GOT3 (cell line): ENCODE measurements at places on chromosomes 11 and 22.

- DNase-seq: no peak
Observed at GRCh38 chr11:213111-213510, 5.6 kb downstream of the RIC8A start.

DNA sequence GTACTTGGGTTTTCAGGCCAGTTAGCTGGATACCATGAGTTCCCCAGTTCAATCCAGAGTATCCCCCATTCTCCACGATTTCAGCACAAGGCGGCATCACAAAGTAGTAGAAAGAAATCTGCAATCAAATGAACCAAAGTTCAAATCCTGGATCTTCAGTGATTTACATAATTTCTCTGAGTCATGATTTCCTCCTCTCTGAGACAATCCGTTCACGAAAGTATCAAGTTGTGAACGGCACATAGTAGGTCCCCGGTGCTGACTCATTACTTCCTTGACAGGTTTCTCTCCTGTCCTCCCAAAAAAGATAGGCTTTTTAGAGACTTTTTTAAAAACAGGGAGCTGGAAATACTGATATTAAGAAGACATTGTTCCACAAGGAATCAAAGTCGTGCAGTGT lies 69.1 kb upstream of the AKIP1 start:
- DNase-seq: no peak

- DNase-seq: no peak
Observed at GRCh38 chr11:113885897-113886296, 10.5 kb upstream of the USP28 start.

DNA sequence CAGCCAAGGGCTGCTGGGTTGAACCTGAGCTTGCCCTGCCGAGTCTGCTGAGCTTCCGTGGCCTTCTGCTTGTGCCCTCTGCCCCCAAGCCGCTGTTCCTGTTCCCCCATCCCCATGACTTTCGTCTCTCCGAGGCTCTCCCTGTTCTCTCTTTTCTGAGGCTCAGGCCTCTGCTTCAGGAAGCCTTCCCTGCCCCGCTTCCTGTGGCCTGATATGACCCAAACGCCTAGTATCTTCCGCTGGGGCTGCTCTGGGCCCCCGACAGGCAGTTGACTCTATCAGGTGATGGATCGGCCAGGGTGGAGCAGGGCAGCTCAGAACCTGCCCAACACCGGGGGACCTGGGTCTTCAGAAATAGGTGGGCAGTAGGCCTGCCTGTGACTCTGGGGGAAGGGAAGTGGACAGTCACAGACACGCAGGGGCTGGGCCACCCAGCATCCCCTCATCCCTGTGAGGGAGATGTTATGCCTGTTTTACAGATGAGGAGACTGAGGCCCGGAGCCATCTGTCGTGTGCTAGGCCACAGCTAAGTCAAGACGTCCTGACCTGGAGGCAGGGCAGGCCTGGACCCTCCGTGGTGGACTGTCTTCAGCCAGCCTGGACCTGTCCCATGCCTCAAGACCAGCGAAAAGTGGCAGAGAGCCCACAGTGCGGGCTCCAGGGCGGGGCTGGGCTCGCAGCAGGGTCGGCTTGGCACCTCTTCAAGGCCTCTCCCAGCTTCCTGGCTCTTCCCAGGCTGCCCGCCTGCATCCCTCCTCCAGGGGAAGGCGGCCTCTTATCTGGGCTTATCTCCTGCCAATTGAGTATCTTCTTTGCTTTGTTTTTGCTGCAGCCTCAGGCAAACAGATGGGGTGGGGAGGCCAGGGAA lies 16.2 kb downstream of the BAD start:
- no peak for DNase-seq

DNA sequence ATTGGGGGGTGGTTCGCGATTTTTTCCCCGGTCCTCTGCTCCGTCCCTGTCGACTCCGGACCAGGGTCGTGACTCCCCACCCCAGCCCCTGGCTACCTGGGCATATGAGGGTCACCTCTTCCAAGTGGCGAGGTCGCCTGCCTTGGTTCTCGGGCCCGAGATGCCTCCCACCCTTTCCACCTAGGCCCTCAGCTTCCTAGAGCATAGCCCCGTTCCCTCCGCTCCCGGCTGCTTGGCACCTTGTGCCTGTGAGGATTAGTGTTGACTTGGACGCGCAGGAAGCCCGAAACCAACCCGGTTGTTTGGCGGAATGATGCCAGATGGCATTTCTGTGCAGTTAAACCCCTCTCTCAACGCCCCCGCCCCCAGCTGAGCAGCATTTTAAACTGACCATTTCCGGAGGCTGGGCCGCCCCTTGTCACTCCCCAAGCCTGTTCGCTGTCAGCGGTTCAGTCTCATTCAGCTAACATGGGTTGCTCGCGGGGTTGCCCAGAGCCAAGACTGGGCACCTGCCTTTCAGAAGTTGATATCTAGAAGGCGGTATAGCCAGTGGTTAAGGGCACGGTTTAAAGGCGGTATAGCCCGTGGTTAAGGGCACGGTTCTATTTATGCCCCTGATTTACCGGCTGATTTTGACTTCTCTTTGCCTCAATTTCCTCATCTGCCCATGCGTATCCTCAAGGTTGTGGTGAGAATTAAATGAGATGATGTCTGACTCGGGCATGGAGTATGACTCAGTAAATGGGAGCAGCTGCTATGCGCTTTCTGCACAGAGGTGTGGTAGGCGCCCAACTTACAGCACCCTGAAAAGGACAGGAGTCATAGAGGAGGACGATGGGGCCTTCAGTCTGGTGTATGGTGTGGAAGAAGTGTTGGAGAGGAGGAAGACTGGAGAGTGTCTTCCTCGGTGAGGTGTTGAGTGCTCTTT lies 639 bp downstream of the INCENP start:
- DNase-seq: no peak

DNA sequence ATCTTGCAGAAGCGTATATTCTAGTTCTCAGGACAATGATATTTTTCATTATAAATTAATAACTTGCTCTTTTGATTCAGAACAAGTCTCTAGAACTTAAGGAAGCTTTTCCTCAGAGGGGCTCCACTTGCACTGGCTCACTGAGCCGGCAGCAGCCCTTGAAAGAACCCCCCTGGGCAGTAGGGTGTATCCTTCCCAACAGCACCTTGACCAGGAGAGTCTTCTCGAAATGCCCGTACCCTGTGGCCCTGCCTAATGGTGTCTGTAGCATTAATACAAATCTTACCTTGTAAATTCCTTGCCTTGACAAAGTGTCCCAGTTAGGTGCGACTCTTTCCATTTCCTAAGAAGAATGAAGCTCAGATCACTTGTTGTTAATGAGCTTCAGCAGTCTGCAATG lies 13.5 kb downstream of the PSMD13 start:
- DNase-seq: no peak

DNA sequence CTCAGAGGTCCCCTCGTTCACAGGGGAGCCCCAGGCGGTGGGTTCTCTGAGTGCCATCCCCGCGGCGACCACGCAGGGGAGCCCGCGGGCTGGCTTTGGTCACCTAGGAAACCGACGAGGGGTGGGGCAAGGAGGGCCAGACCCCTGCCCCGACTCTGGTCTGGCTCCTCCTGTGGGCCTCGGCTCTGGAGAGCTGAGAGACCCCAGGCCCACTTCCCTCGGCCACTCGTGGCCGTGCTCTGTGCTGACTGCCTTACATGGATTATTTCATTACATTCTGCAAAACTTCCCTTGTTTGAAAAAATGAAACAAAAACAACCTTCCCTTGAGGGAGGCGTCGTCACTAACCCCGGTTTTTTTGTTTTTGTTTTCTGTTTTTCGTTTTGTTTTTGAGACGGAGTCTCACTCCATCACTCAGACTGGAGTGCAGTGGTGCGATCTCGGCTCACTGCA lies 15.1 kb upstream of the CYTH4 start:
- DNase-seq: no peak

DNA sequence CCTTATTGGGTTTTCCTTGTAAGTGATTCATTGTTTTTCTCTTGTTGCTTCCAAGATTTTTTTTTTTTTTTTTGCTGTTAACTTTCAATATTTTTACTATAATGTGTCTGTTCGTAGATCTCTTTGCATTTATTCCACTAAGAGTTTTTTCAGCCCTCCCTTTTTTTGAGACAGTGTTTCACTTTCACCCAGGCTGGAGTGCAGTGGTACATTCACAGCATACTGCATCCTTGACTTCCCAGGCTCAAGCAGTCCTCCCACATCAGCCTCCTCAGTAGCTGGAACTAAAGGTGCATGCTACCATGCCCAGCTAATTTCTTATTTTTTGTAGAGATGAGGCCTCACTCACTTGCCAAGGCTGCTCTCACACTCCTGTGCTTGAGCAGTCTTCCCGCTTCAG lies 1282.0 kb upstream of the CNTN5 start:
- no peak for DNase-seq

DNA sequence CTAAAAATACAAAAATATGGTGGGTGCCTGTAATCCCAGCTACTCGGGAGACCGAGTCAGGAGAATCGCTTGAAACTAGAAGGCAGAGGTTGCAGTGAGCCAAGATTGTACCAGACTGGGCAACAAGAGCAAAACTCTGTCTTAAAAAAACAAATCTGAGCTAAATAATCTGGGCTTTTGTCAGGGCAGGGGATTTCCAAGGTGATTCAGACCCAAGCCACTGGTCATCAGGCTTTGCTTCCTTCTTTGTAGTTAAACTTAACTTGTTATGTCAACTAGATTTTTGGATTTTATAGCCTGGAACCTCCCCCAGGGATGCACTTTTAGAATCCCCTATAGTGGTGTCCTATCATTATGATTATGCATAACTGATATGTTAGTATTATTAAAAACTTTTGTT lies 27.0 kb upstream of the SLC22A8 start:
- DNase-seq: no peak

- DNase-seq: no peak
Observed at GRCh38 chr11:33930317-33931021, 38.6 kb upstream of the LMO2 start.

- no peak for DNase-seq
Observed at GRCh38 chr11:68683121-68683520, 1.2 kb upstream of the GAL start.

GRCh38 chr11:18699848-18700261 lies 1.3 kb downstream of the TMEM86A start:
- DNase-seq: no peak
